ENCODE measurements at places on chromosomes 11 and 22.

- no peak for DNase-seq
Observed at GRCh38 chr11:38392176-38392575, 1794.1 kb upstream of the RAG2 start.

GRCh38 chr11:44779736-44780520 lies 53.2 kb downstream of the TSPAN18 start:
- no peak for DNase-seq

- no peak for DNase-seq
Observed at GRCh38 chr11:83249972-83250593, 36.1 kb downstream of the CCDC90B start.

- DNase-seq, result no peak
Observed at GRCh38 chr11:61572913-61573312, 8.0 kb downstream of the SYT7 start.

- DNase-seq, result no peak
Observed at GRCh38 chr22:45481661-45482060, 21.0 kb upstream of the FBLN1 start.

DNA sequence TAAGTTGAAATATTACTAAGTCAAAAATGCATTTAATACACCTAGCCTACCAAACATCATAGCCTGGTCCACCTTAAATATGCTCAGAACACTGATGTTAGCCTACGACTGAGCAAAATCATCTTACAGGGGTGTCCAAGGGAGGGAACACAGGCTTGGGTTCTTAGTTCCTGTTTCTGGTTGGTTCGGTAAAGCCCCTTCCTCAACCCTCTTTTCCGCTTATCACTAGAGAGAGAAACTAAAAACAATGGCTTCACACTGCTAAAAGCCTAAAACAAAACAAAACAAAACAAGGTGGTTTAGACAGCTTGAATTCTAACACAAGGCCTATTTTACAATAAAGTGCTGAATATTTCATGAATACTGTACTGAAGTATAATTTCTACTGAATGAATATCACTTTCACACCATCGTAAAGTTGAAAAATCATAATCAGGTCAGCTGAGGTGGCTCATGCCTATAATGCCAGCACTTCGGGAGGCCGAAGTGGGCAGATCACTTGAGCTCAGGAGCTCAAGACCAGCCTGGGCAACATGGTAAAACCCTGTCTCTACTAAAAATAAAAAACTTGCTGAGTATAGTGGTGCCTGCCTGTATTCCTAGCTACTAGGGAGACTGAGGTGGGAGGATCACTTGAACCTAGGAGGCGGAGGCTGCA lies 118.0 kb downstream of the SIK3 start:
- no peak for DNase-seq

- no peak for DNase-seq
Observed at GRCh38 chr11:36105743-36106581, 162.1 kb downstream of the LDLRAD3 start.

- DNase-seq, result peak; percentile 5
Observed at GRCh38 chr11:60334005-60334620, 7.1 kb downstream of the MS4A6E start.

GRCh38 chr11:123405123-123405592 lies 24.9 kb upstream of the GRAMD1B start:
- DNase-seq, result no peak

- DNase-seq, result no peak
Observed at GRCh38 chr11:128232588-128232987, 354.8 kb downstream of the ETS1 start.

DNA sequence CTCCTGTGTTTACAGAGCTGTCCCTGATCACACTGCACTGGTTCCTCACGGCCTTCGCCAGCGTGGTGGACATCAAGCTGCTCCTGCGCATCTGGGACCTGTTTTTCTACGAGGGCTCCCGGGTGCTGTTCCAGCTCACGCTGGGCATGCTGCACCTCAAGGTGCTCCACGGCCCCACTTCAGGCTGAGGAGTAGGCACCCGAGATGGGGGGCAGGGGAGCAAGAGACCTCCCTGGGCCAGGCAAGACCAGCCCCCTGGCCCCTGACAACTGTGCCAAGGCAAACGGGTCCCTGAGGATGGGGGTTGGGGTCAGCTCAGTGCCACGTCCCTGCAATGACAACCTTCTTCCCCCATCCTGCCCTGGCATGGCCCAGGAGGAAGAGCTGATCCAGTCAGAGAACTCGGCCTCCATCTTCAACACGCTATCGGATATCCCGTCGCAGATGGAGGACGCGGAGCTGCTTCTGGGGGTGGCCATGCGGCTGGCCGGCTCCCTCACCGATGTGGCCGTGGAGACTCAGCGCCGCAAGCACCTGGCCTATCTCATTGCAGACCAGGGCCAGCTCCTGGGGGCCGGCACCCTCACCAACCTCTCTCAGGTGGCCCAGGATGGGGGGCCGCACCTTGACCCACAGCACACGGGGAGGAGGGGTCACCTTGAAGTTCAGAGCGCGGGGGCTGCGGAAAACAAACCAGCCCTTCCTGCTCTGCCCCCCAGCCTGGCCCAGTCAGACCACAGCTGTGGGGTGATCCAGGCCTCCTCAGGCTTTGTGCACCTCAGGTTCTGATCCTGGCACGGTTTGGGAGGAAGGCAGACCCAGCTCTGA lies 35.9 kb downstream of the SGSM3 start:
- DNase-seq, result no peak

DNA sequence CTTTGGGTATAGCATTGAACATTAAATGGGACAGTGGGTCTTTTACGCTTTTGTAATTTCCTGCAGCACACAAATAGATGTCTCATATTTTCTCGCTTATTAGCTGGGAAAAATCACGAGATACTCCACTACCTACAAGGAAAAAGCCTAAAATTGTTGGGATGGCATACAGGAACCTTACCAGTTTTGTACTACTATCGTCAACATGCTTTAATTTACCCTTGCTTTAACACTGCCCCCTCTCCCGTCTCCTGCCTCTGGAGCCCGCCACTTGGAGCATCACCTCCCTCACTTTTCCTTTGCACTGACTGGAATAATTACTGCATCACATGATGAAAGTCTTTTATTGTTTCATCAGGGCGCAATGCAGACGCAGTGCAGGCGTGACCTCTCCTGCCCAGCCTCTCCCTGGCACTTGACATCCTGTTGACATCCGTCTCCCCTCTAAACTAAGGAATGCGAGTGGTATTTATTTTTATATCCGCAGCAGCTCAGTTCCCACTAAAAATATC lies 1.0 kb upstream of the FNBP4 start:
- DNase-seq, result no peak

Data from activated T-helper 1 cell treated with Interleukin-2 at 50 U/mL for 16 hours (primary cell).